ENCODE measurements at places on chromosomes 3 and 15.

GRCh38 chr3:347581-347980 is 151.0 kb downstream of the CHL1 start:
- DNase-seq: no peak

DNA sequence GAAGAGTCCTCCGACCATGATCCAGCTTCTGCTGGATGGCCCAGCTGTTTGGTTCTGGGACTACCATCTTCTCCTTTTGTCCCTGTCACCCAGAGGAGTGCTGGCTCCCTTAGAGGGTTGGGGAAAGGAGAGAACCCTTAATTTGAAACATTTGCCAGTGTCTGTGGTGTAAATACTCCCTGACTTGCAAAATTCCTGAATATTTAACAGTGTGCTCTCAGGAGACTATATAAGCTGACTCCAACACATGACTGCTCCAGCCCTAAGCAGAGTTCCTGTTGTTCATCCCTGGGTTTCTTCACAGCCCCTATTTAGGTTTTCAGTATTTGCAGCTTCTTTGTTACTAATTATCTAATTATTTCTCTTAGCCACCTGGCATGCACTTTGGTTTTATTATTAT is 133.1 kb downstream of the CPNE4 start:
- DNase-seq: peak; percentile 29

DNA sequence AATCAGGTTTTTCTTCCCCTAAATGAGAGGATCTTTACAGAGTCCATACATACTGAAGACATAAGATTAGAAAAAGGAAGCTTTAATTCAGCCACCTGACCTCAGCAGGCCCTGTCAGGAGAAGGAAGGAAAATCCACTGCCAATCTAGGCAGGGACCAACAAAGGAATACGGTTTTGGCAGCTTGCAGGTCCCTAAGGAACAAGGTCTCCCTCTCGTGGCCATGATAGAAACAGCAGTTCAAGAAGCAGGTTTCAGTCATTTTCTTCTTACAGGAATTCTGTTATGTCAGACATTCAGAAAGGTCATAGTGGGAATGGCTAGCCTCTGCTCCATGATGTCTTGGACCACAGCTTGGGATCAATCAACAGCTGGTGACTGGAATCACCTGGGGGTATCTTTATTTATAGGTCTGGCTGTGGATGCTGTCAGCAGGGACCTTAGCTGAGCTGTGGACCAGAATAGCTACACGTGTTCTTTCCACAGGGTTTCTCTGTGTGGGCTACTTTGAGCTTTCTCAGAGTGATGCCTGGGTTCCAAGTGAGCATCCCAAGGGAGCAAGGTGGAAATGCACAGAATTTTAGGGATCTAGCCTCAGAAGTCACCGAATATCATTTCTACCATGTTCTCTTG is 9.4 kb upstream of the CMSS1 start:
- DNase-seq: peak; percentile 88

GRCh38 chr15:64536244-64536836 is 76.0 kb downstream of the ZNF609 start:
- peak; percentile 72 for DNase-seq

- no peak for DNase-seq
Measured at GRCh38 chr3:134251731-134252391, 1.2 kb upstream of the RYK start.

GRCh38 chr15:66840615-66841390 is 138.8 kb downstream of the SMAD6 start:
- DNase-seq: peak; percentile 13

- no peak for DNase-seq
Measured at GRCh38 chr15:67745073-67746006, 80.0 kb upstream of the SKOR1 start.

- peak; percentile 83 for DNase-seq
Measured at GRCh38 chr15:58269455-58270414, 131.6 kb downstream of the AQP9 start.

DNA sequence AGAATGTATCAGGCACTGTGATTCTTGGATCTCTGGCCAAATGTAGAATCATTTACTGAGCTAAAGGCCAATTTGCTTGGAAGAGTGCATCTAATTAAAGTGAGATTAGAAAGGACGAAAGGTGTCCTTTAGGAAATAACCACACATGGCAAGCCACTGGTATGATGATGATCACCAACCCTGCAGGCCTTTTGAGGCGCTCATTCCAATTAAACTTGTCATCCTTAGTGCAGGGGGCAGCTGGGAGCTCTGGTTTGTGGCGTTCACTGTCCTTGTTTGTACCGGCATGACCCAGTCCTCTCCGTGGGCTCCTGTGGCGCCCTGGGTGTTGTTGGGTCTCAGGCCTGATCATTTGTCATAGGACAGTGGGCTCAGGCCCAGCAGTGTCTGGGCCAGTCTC is 11.0 kb downstream of the LIMD1 start:
- DNase-seq: peak; percentile 56

- no peak for DNase-seq
Measured at GRCh38 chr15:78280319-78281072, 16.1 kb downstream of the DNAJA4 start.

DNA sequence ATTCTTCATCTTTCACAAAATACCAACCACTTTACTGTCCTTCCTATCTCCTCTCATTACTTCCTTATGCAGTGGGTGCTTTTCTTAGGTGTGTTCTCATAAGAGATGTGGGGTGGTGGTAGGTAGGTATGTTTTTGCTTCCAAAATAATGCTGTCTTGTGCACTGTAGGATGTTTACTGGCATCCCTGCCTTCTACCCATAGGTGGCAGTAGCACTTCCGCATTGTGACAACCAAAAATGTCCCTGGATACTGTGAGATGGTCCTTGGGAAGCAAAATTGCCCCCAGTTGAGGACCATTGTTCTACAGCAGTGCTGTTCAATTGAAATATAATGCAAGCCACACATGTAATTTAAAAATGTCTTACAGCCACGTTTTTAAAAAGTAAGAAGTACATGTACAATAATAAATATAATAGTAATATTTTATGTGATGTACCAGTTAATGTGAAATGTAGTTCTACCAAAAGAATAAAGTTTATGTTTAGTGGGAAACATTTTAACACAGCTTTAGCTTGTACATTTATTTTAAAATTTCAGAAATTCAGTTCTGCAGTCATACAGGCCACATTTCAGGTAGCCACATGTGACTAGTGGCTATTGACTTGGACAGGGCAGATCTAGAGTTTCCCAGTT is 75.2 kb downstream of the NEO1 start:
- DNase-seq: peak; percentile 42

DNA sequence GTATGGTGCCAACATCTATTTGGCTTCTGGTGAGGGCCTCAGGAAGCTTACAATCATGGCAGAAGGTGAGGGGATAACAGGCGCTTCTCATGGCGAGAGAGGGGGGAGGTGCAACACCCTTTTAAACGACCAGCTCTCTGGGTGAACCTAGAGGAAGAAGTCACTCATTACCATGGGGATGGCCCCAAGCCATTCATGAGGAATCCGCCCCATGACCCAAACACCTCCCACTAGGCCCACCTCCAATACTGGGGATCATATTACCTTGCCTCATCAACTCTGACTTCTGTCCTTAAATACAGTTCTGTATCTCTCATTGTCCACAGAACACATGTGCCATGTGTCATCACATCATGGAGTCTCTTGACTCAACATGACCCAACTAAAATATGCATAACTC is 37.5 kb upstream of the CLRN1 start:
- DNase-seq: no peak

DNA sequence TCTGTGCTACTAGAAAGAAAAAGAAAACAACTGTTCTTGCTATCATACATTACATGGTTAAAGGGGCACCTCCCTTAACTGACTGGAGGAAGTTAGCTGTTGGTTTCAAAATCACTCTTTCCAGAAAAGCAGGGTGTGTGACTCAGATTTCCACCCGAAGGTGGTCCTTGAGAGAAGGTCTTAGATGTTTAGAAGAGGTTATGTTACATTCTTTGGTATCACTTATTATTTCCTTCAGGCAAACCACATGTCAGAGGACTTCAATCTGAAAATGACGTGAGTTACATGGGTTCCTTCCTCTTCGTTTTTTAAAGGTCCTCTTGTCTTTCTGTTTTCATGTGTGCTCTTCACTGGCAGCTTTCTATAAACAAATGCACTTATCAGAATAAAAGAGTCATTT is 307.9 kb upstream of the CBLB start:
- DNase-seq: peak; percentile 2

DNA sequence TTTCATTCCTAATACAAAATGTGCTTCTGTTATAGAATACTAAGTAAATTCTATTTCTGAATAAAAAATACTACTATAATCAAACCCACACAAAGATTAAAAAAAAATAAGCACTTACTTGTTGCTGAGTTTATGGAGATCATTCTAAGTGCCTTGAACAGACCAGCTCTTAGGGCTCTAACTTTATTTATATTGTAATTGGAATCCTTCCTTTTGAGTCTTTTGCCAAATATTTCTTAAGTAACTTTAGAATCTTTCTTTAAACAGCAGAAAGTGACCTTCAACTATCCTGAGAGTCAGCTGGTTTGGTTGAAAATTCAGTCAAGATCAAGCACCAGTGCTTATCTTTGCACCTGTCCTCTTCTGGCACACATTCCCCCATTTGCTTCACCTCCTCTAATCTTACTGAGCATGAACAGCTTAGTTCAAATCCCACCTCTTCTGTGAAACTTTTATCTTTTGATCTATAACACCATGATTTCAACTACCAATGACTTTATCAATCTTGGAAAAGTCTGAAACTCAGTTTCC is 149.3 kb downstream of the VPS13C start:
- DNase-seq: no peak
